Transverse colon (tissue), 4 donors: ENCODE measurements at places on chromosomes 7 and 10. TPM values are rescaled to one million over a fixed set of nuclear protein-coding genes. Genes with fewer than 3 reads are reported as not detected.

Gene GRID2IP
- total RNA-seq, result 0.95 TPM

DNA sequence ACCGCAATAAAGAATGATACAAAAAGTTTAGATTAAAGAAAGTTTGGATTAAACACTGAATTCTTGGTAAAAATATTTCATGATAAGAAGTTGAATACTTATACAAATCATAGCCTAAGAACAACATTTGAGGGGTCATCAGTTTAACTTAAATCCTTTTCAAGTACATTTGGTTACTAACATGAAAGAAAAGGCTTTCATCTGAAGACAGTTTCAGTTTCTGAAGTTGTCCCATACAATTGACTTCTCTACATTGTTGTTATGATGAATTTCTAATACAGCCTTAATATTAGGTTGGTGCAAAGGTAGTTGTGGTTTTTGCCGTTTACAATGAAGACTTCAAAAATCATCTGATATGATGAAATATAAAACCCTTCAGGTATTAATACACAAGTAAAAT lies 317.5 kb upstream of the MAGI2 start:
- no peak for DNase-seq

- DNase-seq, result no peak
These were observed 39.6 kb downstream of the DYNC1I1 start for GRCh38 chr7:95811846-95812445.

- DNase-seq, result no peak
These were observed 268.4 kb upstream of the NPVF start for GRCh38 chr7:25496476-25497368.

GRCh38 chr10:131019696-131020095 lies 291.8 kb downstream of the TCERG1L start:
- DNase-seq, result no peak
